Large intestine (tissue), 12 donors: ENCODE measurements at places on chromosomes 5 and 9.

- DNase-seq = no peak
Observed at GRCh38 chr9:133752739-133753446, 14.7 kb upstream of the SARDH start.

DNA sequence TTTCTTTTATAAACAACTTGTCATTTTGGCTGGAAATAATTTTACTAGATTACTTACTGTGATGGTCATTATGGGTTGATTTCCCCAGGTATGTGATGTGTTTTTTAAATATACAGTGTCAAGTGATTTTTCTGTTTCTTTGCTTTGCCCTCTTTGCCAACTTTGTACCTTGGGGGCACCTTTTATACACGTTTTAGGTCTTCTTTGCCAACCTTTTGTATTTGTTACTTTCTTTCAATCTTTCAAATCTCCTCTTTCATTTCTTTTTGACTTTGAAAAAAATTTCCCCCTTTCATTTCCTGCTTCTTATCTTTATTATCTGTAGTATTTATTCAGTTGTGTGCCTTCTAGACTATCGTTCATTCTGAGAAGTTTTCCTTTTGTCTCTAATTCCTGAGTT is 65.4 kb upstream of the DHFR start:
- no peak for DNase-seq

GRCh38 chr9:109969011-109969410 is 189.0 kb downstream of the PALM2AKAP2 start:
- DNase-seq = no peak

DNA sequence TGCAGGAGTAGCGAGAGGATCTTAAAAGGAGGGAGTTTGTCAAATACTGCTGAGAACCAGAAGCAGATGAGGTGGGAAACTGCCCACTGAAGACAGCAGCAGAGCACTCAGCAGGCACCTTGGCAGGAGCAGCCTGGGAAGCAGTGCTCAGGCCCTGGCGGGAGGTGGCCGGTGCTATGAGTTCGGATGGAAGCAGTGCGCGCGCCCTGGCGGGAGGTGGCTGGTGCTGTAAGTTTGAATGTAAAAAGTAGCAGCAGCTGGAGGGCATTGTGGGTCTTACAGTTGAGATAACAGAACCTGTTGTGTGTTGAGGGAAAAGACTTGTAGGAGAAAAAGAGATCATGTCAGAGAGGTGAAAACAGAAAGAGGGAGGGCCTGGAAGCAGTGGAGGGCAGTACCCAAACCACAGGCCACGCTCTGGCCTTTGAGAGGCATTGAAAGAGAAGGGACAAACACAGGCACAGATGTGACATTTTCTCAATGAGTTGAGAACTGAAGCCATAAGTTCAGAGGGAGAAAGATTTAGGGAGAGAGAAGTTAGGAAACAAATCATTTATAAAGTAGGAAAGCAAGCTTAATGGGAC is 130.9 kb downstream of the ERCC6L2 start:
- no peak for DNase-seq

- DNase-seq = no peak
Observed at GRCh38 chr5:172466062-172466461, 11.7 kb upstream of the SH3PXD2B start.

DNA sequence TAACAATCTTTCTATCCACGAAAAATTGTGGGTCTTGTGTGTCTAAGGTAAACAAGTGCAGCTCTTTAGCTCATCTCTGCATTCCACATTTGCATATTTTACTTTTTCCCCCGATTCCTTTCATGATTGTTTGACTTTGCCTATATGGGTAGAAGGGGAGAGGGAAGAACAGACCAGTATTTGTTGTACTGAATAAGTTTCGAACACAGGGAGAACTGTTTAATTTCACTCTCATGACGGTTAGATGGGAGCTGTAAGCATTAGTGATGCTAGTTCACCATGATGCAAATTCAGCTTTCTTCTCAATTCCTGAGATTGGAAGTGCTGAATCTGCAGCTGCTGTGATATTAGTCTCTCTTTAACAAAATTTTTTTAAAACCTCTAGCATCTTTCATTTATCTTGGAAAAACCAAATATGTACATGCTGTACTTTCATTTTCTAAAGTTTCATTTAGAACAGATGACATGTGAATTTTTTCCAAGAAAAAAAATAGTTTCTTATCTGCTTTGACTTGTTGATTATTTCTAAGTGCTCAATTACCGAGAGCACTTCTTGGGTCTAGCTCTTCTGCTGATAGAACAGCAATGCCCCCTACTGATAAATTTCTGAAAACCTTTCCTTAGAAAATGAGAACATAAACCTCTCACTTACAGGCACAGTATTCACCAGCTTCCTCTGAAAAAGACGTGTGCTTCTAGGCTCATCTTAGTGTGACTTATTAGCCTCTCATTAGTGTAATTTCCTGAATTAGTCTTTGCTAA is 149.5 kb downstream of the BAAT start:
- DNase-seq = no peak

DNA sequence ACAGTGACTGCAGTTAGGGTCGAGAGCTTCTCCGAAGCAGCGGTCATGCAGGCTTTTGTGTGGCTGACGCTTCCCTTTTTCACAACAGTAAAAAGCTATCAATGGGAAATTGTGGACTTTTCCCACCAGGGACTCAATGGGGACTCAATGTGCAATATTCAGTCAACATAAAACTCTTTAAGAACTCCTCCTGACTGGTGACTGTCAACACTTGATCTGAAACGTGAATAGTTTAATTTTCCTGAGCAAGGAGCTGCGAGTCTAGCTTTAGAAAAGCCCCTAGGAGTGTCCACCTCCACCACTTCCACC is 28.7 kb downstream of the EXOC3 start:
- DNase-seq = no peak

GRCh38 chr9:16987026-16987425 is 116.6 kb upstream of the BNC2 start:
- DNase-seq = no peak

DNA sequence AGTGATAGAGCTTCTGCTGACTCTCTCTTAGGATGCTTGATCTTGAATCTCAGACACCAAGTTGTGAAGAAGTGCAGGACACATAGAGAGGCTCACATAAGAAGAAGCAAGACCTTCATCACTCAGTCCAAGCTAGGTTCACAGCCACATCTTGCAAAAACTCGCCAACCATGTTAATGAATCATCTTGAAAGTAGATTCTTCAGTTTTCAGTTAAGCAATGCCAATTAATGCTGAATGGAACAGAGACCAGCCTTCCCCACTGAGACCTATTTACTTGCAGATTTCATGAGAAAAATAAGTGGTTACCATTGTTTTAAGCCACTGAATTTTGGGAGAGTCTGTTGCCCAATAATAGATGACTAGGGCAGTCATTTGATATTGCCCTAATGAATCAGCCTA is 217.7 kb upstream of the EDIL3 start:
- DNase-seq = no peak

- DNase-seq = no peak
Observed at GRCh38 chr9:69605406-69605805, 66.8 kb downstream of the APBA1 start.

GRCh38 chr5:107799306-107799705 is 128.6 kb upstream of the EFNA5 start:
- DNase-seq = no peak

DNA sequence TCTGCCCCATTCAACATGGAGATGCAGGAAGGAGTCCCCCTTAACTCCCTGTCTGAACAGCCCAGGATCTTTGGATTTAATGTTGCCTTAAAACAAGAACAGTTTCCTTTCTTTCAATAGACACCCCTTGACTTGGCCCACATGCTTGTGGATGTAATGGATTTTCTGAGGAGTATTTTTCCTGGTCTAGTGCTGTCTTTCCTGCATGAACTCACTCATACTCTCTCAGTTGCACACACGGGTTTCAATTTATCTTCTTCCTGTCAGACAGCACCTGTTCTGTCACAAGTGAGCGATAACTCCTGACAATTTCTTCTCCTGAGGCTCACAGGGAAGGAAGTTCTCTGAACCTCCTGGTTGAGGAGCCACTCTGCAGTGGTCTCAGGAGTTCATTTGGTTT is 85.1 kb downstream of the ACER2 start:
- no peak for DNase-seq

GRCh38 chr5:82106207-82106606 is 134.4 kb downstream of the ATG10 start:
- DNase-seq = no peak

- DNase-seq = no peak
Observed at GRCh38 chr5:149627070-149627469, 45.8 kb downstream of the ARHGEF37 start.

DNA sequence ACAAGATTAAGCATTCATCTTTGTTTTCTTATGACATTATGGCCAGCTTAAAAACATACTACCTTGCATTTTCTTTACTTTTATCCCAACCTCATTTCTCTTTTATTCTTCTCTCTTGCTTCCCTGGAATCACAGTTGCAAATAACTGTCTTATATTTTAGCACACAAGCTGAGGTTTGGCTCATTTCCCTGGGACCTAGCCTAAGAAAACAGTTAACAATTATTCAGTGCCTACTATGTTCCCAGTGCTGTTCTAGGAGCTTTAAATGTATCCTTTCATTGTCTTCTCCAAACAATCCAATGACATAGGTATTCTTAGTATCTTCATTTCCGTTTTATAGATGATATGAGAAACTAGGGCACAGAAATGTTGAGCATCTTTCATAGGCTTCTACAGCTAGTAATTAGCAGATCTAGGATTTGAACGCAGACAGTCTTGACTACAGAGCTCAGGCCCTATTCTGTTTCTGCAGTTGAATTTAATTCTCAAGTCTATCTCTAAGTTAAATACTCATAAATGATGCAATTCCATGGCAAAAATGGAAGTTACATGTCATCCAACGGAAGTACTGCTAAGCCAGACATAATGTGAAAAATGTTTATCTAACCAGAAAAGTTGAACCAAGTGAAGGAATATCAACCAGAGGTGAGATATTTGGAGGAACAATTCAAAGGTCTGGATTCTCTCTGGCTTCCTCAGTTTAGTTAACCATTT is 52.3 kb upstream of the MTAP start:
- no peak for DNase-seq

DNA sequence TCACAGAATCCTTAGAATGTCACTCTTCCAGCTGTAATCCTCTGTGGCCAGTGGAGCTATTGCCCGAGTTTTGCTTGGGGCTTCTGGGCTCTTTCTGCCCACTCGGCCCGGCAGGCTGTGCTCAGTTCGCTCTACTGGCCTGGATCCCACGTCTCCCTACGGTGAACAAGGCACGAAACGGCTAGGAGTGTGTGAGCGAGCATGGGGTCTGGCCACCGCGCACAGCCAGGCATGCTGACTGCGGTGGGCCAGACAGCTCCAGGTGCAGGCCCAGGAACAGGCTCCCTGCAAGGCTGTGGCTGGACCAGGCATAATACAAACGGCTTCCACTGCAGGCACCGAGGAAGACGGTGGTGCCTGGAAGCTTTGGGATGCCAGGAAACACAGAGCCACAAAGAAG is 2035.5 kb upstream of the ACO1 start:
- no peak for DNase-seq

DNA sequence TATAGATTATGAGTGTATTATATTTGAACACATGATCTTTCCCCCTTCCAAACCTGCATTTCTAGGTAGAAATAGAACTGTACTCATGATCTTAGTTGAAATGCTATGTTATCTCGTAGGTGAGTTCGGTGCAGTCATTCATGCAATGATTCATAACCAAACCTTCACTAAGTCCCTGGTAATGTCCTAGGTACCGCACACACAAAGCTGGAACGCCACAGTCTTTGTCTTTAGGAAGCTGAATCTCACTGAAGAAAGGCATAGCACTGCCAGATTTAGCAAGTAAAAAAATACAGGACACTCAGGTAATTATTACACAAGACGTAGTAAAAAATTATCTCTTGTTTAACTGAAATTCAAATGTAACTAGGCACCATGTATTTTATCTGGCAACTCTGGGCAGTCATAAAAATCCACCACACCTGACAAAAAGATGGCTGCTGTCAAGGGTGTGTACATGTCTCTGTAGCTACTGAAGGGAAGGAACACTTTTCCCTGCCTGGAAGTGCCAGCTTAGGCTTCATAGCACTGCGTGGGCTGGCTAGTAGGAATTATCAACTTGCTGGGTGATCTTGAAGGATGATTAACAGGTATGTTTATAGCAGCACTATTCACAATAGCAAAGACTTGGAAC is 28.0 kb upstream of the TXN start:
- DNase-seq = peak; percentile 92

- no peak for DNase-seq
Observed at GRCh38 chr5:96706433-96707111, 44.4 kb downstream of the CAST start.

DNA sequence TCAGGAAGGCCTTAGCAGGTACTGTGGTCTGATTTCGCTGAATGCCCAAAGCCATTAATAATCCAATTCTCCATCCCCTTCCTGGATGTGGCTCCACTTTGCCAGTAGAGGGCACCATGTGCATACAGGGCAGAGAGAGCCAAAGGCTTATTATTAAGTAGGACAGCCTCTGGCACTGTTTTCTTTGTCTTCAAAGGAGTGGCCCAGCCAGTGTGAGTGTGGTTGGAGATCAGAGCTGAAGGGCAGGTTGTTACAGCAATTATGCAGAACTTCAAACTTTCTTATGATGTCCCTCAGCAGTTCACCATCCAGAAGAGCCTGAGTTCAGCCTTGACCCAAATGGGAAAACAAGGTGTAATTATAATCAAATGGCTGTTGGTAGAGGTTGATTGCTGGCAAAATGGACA is 38.6 kb upstream of the CEMIP2 start:
- peak; percentile 63 for DNase-seq

- DNase-seq = no peak
Observed at GRCh38 chr5:75716715-75717081, 539 bp downstream of the POC5 start.

- DNase-seq = no peak
Observed at GRCh38 chr5:93929131-93929530, 187.7 kb upstream of the POU5F2 start.

GRCh38 chr9:87771316-87772006 is 45.5 kb downstream of the CTSL start:
- DNase-seq = no peak

- DNase-seq = no peak
Observed at GRCh38 chr5:149014571-149015031, 48.3 kb downstream of the SH3TC2 start.

DNA sequence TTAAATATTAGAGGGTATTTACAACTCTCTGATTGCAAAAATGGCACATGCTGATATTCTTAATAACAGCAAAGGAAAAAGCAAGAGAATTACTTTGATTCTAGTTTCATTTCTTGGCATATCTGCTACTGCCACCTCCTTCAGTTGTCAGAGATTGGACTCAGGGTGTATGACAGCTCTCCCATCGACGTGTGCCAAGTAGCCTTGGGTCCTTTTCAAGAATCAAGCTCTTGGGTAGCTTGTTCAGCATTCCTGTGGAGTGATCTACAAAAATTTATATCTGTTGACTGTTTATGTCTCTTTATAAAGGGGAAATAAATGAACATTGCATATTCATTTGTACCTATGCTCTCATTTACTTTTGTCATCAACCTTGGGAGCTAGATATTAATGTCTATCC is 315.6 kb downstream of the PRR16 start:
- no peak for DNase-seq

DNA sequence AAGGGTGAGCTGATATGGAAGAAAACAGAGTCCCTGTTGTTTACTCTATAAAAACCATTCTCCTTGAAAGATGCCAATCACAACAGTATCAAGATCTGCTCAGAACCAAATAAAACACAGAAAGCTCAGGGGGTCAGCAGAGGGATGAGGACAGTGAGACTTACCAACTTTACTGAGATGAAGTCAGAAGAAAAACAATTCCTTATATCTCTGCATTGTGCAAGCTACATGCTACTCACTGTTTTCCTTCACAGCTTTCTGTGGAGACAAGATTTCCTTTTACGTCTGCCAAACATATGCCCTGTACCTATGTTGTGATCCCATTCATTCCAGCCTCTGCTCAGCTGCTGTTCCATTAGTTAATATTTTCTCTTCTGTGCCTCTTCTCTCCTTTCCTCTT is 185.6 kb downstream of the TSSK1B start:
- DNase-seq = no peak

GRCh38 chr9:94903961-94904421 is 177.5 kb downstream of the AOPEP start:
- no peak for DNase-seq
